Stimulated activated CD4-positive, alpha-beta T cell treated with anti-CD3 and anti-CD28 coated beads, Interleukin-4, amount 100 ng/mL, for 1 hour (primary cell): ENCODE measurements at places on chromosomes 7 and 10.
A peak's percentile ranks its signal among the peaks of the same experiment; 100 is the strongest.

GRCh38 chr7:92360387-92360786 is 86.9 kb upstream of the GATAD1 start:
- DNase-seq: no peak

DNA sequence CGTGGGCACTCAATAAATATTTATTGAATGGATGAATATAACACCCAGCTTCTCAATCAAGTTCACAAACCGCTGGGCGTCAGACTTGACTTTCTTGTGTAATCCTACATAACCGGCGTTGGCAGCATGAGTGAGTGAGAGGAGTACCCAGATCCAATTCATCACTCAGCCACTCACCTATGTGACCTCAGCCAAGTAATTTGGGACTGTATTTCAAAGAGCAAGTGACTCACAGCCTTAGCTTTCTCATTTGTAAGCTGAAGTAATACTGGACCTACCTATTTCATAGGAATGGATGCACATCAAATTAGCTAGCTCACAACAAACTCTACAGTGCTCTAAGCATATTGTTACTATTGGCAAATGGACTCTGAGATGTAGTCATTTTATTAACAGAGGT is 53.8 kb upstream of the FAM204A start:
- no peak for DNase-seq

DNA sequence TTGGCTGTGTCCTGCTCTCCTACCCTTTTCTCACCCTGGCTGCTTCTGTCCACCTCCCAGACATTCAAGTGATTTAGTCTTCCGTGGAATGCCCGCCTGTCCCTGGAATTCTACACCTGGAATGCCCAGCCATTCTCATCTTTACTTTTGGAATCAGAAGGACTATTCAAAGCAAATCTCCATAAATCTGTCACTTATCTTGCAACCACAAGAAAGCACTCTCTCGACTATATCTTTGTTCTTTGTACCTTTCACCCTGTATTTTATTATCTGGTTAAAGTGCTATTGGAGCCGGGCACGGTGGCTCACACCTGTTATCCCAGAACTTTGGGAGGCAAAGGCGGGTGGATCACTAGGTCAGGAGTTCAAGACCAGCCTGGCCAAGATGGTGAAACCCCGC is 79.3 kb upstream of the KMT2E start:
- DNase-seq: no peak

DNA sequence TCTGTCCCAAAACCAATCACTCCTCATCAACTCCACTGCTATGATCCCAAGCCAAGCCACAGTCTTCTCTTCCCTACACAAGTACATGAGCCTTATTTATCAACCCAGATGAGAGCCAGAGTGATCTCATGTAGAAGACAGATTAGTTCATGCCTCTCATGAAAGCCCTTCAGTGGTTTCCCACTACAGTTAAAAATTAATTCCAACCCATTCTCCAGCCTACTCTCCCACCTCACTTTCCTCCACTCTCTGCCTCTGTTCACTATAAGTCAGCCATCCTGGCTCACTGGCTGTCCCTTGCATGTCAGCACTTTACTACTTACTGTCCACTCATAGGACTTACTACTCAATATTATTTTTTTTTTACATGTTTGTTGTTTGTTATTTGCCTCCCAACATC is 67.3 kb downstream of the CACUL1 start:
- DNase-seq: no peak

DNA sequence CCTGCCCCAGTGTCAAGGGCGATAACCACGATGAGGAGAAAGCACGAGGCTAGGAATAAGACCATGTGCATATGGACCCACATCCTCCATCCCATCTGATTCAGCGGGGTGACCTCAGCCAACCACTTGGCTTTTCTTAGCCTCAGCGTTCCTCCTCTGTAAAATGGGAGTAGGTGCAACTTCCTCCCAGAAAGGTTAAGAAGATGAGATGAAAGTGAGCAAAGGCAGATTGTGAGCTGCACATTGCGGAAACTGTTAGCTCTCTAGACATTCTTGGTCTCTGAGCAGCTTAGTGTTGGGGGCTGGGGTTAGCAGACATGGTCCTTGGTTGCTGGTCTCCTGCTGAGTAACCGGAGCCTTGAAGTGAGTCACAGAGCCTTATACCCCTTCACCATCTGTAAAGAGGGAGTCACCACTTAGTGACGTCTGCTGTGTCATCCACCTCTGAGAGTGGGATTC is 497.3 kb upstream of the GALNT17 start:
- no peak for DNase-seq

DNA sequence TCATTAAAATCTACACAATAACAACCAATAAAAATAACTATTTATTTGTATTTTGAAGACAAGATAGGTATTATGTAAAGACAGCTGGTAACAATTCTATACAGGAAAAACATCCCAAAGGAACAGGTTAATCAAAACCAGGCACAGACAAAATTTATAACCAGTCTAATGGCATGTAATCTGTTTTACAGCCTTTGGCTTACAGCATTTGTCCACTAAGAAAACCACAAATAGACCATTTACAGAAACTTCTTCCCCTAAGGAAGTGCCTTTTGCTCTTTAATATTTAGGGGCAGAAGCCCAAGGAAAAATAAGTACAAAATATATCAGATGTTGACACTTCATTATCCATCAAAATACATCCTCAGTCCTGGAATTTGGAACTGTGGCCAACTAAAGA is 65.0 kb downstream of the SVIL start:
- DNase-seq: no peak

GRCh38 chr10:69318867-69319727 is 40.8 kb downstream of the HK1 start:
- peak; percentile 78 for DNase-seq

DNA sequence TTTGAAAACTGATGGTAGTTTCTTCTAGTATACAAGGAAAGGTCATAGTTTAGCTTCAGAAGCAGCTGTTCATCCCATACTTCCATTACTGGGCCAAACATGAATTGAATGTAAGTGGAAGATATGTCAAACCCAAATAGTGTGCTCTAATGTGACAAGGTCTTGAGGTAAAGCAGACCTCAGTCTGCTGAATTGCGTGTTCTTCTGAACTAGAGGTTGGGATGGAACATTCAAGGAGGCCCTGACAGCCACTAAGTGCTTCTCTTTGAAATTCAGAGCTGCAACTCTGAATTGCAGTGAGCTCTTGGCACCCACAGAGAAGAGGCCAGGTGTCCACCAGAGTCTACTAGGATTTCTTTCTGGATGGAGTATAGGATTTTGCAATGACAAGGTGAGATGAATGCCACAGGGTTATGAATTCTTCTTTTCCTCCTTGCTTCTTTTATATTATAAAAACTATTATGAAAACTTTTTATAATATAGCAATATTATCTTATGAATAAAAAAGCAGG is 98.5 kb downstream of the IDE start:
- no peak for DNase-seq

GRCh38 chr10:126199221-126199998 is 188.9 kb downstream of the ADAM12 start:
- DNase-seq: no peak

- DNase-seq: peak; percentile 42
These were observed 732 bp downstream of the FAM53B start for GRCh38 chr10:124743191-124744101.

- no peak for DNase-seq
These were observed 58.6 kb upstream of the PRSS1 start for GRCh38 chr7:142690554-142691182.

GRCh38 chr10:77583527-77583926 is 54.1 kb downstream of the KCNMA1 start:
- no peak for DNase-seq

DNA sequence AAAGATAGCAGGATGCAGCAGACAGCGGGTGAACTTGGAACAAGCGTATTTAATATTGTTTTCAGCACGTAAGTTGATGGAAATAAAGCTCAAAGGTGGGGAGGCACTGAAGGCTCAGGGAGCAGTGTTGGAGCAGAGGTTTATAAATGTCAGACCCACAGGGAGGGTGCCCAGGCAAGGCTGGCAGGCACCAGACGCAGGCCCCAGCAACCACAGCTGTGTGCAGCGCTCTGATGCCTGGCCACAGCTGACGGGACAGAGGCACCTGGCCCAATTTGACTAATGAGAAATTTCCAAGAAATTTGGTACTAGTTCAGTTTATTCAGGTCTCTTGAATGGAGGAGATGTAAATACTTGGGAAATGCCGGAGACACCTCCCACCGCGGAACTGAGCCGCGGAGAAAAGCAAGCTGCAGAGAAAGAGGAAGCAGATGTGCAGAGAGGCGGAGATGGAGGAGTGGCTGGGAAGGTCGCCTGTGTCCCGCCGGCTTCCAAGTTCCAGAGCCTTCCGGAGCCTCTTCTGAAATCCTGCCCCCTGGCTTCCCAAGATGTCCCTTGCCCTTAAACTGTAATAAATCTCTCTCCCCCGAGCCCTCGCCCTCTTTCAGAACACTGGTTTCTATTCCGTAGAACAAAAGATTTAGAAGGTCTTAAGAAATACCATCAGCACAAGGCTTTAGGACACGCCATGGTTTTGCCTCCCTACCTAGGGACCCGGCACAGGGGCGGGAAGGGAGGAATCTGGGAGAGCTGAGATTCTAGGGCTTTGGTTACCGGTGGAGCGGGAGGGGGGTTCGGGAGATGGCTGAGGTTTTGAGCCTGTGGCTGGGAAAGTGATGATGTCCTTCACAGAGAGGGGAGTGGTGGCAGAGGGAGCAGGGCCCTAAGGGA is 38.4 kb upstream of the PLXNA4 start:
- no peak for DNase-seq
